ENCODE measurements at places on chromosomes 5 and 9.

- DNase-seq, result no peak
Measured at GRCh38 chr5:35608881-35609779, 8.5 kb upstream of the SPEF2 start.

GRCh38 chr5:24067208-24067607 is 559.8 kb downstream of the PRDM9 start:
- DNase-seq, result no peak

GRCh38 chr5:150394131-150394530 is 18.6 kb downstream of the CD74 start:
- DNase-seq, result no peak

DNA sequence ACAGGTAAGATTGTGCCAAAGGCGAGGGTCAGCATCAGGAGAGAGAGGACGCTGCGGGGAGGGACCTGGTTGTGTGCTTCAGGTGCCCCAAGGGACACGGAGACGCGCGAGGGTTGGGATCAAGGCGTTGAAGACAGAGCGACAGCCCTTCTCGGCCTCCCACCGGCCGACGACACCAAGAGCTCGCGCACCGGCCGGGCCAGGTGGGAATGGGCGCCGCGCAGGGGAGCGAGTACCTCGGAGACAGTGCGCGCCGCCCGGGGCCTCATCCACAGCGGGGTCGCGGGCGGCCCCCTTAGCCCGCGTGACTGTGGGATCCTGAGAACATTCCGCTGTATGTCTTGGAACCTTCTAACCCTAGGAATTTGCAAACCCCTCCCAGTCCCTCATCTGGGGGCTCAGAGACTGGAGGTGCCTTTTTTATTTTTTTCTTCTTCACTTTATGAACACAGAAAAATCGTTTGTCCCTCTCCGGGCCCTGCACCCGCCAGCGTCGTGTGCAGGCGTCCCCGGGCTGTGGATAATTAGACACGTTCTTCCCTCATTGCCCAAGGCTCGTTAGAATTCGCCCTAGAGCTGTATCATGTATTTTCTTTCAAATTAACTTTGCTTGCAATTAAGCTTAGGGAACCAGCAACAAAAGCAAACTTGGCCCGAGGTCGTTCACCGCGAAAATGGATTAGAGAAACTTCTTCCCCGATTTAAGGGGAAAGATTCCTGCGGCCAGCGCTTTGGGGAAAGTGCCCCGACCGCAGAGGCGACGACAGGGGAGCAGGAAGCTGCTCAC is 4.8 kb downstream of the FOXE1 start:
- no peak for DNase-seq

DNA sequence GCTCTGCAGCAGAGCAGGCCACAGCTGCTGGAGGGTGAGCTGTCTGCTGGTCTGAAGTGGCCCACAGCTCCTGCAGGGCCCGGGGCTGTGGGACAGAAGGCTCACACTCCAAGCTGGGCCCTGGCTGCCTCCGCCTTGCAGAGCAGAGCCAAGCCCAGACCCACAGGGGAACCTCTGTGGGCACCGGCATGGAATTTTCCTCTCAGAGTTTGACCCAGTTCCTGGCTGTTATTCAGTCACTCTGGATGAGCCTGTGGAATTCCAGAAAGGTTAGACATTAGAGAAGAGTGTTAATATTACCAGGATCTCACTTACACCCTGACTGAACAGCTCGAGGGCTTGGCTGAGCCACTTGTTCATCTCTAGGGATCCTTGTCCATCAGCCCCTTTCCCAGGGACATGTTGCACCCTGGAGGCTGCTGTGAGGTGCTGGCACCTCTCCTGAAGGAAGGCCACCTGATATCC is 17.5 kb downstream of the IL9 start:
- no peak for DNase-seq

DNA sequence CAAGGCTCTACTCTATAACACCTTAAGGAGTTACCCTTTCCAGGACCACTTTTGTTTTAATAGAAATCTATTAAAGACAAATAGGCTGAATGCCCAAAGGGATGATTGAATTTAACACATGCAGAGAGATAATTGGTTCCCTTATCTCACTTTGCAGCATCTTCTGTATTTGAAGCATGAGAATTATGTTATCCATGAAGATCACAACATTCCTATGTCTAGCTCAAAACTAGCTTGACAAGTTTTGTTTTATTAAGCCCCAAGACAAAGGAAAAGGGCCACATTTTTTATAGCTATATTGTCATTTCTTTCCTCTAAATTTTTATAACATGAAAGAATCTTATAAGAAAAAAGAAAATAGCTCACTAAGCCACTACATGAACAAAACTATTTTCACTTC is 57.9 kb upstream of the FTMT start:
- no peak for DNase-seq

DNA sequence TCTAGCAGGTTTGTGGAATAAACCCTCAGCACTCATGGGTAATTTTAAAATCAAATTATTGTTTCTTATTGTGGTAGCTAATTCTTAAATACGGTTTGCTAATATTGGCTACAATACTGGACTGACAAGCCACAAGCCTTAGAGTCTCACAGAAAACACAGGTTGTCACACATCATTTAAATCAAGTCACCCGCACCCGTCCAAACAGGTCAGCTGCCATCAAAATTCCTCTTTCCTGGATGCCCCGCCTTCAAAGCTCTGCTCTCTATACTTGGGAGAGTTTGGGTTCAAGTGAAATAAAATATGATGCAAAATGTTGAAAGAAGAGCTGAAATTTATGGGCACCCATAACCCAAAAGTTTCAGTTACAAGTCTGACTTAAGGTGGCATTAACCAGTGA is 12.3 kb upstream of the SUSD1 start:
- no peak for DNase-seq

- DNase-seq, result no peak
Measured at GRCh38 chr9:8705861-8706260, 906.3 kb upstream of the DMAC1 start.

- DNase-seq, result no peak
Measured at GRCh38 chr5:139486201-139486600, 3.6 kb upstream of the STING1 start.

DNA sequence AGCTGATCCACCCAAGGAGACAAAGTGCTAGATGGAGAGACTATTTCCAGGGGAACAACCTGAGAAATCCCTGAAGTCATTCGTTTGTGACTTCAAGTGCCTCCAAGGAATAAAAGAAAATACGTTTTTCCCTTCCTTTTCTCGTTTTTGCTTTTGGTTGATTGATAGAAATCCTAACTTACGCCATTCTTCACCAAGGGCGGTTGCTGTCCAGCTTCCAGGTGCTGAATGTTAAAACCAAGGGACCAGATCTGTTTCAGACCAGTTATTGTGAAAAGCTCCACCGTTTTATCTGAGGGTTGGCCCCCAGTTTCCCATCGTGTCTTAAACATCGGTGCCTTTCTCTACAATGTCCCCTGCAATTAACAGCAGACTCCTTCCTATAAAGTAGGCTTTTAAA is 600.7 kb upstream of the SGCD start:
- no peak for DNase-seq

DNA sequence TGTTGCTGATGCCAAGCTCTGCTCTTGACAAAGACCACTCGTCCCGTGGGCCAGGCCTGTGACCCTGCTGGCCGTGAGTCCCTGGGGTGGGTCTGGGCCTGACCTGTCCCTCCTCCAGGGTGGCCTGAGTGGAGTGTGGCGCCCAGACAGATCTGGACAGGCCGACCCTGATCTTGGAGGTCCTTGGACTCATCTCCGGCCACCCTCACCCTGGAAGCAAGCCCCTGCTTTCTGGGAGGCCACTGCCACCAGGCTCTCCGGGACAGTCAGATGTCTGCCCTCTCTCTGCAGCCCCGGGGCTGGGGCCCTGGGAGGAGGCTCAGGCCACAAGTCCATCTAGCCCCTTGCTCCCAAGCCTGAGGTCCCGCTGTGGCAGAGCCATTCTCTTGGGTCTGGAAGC is 31.2 kb upstream of the TMEM250 start:
- DNase-seq, result no peak

GRCh38 chr5:2166306-2166978 is 283.7 kb upstream of the IRX4 start:
- no peak for DNase-seq

DNA sequence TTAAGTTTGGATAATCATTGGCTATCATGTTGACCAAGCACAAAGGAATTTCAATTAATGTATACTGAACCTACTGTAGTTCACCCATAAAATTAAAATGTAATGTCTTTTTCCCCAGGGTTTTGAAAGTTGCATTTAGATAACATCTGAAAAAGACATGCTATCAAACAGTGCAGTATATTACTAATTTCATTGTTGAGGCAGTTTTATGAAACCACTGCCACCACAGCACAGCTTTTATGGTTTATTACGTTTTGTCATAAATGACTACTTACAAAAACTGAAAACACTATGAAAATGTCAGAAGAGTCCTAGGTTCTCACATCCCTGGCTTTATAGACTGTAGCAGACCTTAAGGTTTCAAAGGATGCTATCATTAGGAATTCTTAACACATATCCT is 32.0 kb upstream of the HAPLN1 start:
- no peak for DNase-seq

DNA sequence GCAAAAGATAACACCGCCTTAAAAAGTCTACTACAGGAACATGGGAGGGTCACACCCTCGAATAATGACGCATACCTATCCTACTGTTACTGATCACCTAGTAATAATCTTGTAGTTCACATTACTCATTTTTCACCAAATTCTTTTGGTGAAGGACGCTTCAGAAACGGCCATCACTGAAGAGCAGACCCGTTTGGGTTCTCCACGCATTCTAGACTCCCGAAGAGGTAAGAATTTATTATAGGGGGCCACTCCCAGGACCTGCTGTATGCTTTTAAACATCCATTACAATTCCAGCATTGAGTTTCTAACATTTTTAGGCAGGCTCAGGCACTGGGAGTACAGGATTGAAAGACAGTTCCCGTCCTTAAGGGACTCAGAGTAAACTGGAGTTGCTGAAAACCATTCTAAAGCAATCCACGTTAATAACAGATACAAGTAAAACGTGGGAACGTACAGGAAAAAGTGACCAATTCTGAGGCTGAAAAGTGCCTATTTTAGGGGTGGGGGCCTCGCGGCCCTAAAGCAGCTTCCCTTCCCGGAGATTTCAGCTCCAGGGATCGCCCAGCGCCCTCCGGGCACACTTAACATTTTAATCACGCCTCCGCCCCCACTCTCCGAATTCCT is at the start of gene FER:
TSS of gene FER (plus strand) at position 124 of the 627 bp plus-strand sequence. CDS start 50,286 bp downstream, outside the sequence.
- peak; percentile 18 for DNase-seq

- DNase-seq, result no peak
Measured at GRCh38 chr5:180101451-180102105, 30.0 kb upstream of the RNF130 start.

- DNase-seq, result no peak
Measured at GRCh38 chr5:67187006-67187715, 9.4 kb downstream of the CD180 start.

GRCh38 chr5:134127376-134127861 is 12.9 kb downstream of the TCF7 start:
- DNase-seq, result no peak

DNA sequence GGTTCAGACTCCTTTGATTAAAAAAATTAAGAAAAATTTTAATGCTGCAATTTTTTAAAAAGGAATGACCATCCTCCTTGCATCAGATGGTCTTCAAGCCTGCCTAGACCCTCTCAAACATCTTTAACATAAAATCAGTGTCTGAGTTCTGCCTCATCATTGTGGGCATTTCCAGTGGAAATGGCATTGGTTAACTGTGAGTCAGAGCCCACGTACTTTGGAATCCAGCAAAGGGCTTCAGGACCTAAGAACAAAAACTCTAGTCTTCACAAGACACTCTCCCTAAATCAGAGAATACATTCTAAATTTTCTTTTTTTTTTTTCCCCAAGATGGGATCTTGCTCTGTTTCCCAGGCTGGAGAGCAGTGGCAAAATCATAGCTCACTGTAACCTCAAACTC is 9.4 kb upstream of the C5orf15 start:
- no peak for DNase-seq

- no peak for DNase-seq
Measured at GRCh38 chr5:108557686-108558085, 175.8 kb upstream of the FBXL17 start.

DNA sequence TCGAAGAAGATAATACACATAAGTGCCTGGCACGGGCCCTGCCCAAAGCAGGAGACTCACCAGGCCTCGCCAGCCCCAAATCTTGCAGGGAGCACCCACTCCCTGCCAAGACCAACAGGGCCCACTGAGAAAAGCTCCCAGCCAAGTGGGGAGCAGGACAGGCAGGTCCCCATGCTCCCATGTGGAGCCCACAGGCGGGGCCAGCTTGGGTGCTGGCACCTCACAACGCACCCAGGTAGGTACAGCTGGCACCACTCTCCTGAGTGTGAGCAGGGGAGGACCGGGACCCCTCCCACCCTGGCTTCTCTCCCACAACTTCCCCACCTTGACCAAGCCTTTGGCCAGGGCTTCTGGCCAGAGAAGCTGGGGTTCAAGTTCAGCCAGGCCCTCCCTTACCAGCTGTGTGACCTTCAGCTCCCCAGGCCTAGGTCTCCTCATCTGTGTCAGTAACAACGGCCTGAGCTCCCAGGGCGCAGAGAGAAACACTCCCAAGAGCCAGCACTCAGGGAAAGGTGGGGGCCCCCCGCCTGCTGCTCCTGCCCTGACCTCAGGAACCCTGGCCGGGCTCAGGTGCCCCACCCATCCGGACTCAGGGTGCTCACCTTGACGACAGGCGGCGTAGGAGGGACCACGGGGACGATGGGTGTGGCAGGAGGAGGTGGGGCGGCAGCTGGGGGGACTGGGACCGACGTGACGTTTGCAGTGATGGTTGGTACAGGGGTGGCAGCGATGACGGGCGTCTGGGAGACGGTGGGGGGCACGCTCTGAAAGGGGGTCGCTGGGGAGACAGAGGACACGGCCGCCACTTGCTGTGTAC is 17.8 kb downstream of the BRD3 start:
- no peak for DNase-seq

GRCh38 chr5:135206862-135207261 is 172.8 kb upstream of the PITX1 start:
- DNase-seq, result no peak

DNA sequence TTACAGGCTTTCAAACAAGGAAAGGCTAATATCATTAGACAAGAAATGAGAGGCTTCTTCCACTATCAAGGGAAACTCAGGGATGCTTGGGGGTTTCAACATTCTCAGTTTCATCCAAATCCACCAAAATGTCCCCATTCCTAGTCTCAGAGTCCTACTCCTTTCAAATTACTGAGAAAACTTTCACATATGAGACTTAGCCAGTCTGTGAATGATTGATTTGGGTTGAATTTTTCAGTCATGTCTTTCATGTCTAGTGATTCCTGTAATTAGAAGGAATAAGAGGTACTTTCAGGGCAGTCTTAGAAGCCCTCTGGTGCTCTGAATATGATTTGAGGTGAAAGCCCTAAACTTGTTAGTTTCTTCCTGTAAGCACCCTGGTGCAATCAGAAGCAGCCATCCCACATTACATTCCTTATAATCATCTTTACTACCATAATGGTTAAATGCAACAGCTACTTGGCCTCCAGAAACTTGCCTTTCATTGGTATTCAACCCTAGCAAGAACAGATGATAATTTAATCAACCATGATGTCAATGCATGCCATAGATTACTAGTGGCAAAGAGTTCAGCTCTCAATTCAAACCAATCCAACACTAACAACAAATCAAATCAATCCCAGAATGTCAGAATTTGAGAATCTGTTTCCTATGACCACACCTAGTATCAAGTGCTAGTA is 50.7 kb upstream of the RIC1 start:
- no peak for DNase-seq

GRCh38 chr9:134707731-134708671 is 66.4 kb downstream of the COL5A1 start:
- DNase-seq, result no peak

GRCh38 chr9:27150746-27151406 is 41.9 kb downstream of the TEK start:
- no peak for DNase-seq

All from activated naive CD4-positive, alpha-beta T cell (primary cell).